ENCODE measurements at places on chromosomes 12 and 14.

- DNase-seq, result no peak
These were observed 96.6 kb upstream of the ADAMTS20 start for GRCh38 chr12:43648636-43649035.

GRCh38 chr14:82387699-82388098, 854.0 kb upstream of the SEL1L start:
- no peak for DNase-seq

- DNase-seq, result no peak
These were observed 219.9 kb upstream of the ATXN7L3B start for GRCh38 chr12:74317741-74318140.

DNA sequence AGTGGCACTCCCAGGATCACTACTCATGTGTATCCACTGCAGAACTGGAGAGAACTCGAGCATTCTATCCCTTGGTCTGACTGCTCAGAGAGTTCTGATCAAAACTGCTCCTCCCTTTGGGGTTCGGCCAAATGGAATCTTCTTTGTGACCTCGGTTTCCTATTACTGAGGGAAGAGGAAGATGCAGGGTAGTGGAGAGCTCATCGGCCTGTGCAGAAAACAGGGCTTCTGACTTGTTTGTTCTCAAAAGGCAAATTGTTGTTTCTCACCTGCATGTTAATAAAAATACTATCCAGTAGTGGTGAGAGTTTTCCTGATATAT, 17.1 kb upstream of the AKAP6 start:
- DNase-seq, result no peak

GRCh38 chr14:68384335-68384734, 408.5 kb downstream of the ZFP36L1 start:
- DNase-seq, result no peak

GRCh38 chr12:54371328-54372112, 7.2 kb upstream of the GPR84 start:
- no peak for DNase-seq

DNA sequence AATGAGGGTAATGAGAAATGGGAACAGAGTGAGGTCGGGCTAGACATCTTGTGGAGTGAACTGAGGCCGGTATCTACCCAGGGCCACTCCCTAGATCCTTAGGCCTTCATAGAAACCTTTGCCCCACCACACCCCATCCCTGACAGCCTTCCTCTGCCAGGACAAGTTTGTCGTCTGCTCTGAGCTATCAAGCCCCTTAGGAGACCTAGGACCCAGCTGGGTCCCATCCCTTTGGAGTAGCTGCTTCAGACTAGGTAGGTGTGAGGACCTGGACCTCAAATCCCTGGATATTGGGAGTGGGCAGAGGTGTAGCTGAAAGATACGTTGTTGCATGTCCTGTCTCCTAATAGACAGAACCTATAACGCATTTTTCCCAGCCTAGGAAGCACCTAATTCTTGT, at the start of gene TMEM253:
Gene TMEM253, plus strand, starts transcription at position 136 of the 400 bp plus-strand sequence. CDS start 278 bp downstream, outside the sequence.
- no peak for DNase-seq

Measured in activated CD4-positive, alpha-beta T cell treated with anti-CD3 and anti-CD28 coated beads, Interleukin-2, amount 50 U/mL, for 4 hours (primary cell).